Islet precursor cell (in vitro differentiated cells): ENCODE measurements at places on chromosomes 2 and 18.

GRCh38 chr2:60544062-60544461 is 9.4 kb downstream of the BCL11A start:
- no peak for DNase-seq

- DNase-seq, result peak; percentile 37
Measured at GRCh38 chr2:232319067-232319802, 59.3 kb upstream of the ALPP start.

- DNase-seq, result no peak
Measured at GRCh38 chr2:11032396-11032795, 120.7 kb downstream of the KCNF1 start.

DNA sequence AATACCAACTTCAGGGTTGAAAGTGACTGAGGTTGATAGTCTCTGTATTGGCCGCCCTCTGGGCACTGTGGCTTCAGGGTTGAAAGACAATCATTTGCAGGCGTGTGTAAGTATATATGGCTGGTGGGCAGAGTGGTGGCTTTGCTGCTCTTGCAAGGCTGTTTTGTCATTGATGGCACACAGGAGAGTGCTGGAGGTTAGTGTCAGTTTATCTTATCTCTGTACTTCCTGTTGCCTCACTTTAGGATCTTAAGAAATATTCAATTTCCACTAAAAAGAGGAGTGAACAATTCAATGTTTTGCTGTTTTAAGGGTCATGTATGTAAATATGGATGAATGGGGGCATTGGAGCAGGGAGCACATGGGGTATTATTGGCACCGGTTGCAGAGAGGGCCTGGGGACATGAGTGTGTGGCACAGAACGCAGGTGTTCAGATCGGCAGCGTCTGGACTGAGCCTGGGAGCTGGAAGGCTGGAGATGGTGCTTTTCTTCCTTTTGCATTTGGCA is 51.5 kb downstream of the NCK2 start:
- no peak for DNase-seq

- DNase-seq, result no peak
Measured at GRCh38 chr2:119366161-119366648, 429 bp downstream of the C2orf76 start.

DNA sequence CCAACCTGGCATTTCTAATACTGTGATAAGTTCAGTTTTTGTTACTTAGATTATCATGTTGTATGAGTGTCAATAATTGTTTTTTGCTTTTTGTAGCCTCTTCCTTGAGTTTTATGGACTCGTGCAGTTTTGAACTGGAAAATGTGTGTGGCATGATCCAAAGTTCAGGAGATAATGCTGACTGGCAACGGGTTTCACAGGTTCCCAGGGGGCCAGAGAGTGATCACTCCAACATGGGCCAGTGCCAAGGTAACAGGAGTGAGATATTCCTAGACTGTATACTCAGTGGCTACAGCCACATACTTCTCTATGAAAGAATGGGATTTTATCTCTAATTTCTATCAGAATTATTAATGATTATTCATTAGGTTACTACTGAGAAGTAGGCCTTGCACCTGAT is 18.2 kb downstream of the MEP1B start:
- DNase-seq, result no peak

DNA sequence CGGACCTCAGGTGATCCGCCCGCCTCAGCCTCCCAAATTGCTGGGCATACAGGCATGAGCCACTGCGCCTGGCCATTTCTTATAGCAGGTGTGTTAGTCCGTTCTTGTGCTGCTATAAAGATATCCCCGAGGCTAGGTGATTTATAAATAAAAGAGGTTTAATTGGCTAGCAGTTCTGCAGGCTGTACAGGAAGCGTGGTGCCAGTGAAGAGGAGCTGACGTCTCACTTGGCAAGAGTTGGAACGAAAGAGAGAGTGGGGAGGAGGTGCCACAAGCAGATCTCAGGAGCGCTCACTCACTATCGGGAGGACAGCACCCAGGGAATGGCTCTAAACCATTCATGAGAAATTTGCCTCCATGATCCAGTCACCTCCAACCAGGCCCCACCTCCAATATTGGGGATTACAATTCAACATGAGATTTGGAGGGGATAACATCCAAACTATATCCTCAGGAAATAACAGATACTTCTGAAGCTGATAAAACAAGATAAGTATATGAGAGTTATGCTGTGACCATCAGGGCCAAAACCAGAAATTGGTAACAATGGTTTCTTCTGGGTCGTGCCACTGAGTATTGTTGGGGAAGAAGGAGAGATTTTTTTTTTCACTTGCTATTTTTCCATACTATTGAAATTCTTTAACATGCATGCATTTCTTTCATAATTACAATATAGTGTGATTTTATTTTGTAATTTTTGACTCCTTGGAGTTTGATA is 7.4 kb upstream of the RMC1 start:
- DNase-seq, result no peak

DNA sequence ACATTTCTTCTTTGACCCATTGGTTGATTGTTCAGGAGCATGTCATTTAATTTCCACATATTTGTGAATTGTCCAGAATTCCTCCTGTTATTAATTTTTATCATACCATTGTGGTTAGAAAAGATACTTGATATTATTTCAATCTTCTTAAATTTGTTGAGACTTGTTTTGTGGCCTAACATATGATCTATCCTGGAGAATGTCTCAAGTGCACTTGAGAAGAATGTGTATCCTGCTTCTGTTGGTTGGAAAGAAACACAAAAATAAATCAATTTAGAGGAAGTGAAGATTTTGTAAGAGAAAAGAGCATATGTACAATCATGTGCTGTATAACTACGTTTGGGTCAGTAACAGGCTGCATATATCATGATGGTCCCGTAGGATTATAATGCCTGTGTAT is 118.6 kb upstream of the CDC42EP3 start:
- no peak for DNase-seq
